Activated naive CD8-positive, alpha-beta T cell treated with anti-CD3 and anti-CD28 coated beads for 36 hours (primary cell): ENCODE measurements at places on chromosomes 2 and 18.

DNA sequence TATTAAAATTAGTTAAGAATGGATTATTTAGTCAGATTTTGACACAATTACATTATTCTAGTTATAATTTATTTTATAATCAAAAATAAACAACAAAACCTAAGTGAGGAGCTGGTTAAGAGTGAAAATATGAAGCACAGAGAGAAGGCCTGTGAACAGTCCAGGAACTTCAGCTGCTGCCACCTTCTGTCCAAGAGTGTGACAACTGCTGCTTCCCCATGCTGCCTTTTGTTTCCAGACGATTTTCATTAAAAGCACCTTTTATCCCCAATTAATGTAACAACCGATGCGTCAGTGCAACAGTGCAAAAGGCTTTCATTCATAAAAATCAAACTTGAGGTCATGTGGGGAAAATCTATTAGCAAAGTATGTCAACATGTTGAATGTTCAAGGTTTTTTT is 363.6 kb downstream of the CTNNA2 start:
- no peak for DNase-seq

DNA sequence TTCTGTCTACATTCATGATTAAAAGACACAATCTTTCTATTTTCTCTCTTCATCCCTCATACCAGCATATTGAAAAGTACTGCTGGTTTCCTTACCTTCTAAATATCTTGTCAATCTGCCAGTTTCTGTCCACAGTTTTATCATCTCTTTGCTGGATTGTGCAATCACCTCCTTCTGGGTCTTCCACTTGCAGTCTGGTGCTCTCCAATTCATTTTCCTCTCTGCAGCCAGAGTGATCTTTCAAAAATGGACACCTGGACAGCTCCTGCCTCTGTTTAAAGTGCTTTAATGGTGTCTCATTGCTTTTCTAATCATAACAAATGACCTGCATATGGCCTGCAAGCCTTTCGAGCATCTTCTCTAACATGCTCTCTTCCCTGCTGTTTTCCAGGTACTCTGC is 94.0 kb downstream of the C1QL2 start:
- DNase-seq: no peak

GRCh38 chr18:47427923-47428637 is 176.6 kb upstream of the SKOR2 start:
- no peak for DNase-seq

DNA sequence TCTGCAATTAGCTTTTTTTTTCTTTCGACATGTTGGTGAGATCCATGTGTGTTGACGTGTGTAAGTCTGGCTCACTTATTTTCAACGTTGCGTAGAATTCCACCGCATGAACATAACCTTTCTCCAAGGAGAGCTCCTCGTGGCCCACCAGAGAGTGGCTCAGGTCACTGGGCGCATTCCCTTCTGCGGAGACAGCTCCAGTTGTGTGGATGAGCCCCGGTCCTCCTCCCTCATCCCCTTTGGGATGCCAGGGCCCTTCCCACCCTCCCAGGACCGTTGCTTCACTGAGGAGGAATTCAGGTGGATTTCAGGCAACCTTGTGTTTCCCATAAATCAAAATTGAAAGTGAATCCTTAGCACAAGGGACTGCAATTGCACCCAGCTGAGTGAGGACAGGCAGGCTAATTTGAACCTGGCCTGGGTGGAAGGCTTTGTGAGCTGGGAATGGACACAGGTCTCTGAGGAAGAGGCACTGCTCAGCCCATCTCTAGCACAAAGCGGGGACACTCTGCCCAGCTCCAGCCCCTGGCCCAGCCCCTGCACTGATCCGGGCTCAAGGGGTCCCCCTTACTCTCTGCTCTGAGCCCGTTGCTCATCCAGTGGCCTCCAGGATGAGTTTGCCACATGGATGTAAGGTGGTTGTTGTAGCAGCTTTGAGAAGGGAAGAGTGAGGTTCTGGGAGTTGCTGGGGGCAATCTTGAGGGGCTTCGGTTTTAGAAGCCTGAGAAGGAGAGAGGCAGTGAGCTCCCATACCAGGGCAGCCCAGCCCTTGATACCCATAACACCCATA is 57.8 kb upstream of the HAAO start:
- no peak for DNase-seq

GRCh38 chr2:120269816-120270215 is 17.2 kb downstream of the RALB start:
- DNase-seq: no peak

- DNase-seq: no peak
These were observed 15.7 kb upstream of the OLA1 start for GRCh38 chr2:174263997-174264396.

DNA sequence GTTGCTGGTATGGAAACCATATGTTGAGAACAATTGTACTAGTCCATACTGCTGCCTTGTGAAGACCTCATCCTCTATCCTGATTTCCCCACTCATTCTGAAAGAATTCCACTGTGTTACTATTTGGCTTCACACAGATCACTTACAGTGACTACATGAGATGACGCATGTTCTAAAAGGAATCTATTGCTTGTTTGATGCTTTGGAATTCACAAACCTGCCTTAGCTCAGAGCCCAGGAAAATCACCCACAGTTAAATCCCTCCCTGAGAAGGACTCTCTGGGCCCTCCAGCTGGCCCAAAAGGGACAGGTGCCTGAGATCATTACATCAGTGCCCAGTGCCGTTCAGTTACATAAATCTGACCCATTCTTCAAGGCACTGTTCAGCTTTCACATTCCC is 45.3 kb downstream of the KLHL29 start:
- no peak for DNase-seq

DNA sequence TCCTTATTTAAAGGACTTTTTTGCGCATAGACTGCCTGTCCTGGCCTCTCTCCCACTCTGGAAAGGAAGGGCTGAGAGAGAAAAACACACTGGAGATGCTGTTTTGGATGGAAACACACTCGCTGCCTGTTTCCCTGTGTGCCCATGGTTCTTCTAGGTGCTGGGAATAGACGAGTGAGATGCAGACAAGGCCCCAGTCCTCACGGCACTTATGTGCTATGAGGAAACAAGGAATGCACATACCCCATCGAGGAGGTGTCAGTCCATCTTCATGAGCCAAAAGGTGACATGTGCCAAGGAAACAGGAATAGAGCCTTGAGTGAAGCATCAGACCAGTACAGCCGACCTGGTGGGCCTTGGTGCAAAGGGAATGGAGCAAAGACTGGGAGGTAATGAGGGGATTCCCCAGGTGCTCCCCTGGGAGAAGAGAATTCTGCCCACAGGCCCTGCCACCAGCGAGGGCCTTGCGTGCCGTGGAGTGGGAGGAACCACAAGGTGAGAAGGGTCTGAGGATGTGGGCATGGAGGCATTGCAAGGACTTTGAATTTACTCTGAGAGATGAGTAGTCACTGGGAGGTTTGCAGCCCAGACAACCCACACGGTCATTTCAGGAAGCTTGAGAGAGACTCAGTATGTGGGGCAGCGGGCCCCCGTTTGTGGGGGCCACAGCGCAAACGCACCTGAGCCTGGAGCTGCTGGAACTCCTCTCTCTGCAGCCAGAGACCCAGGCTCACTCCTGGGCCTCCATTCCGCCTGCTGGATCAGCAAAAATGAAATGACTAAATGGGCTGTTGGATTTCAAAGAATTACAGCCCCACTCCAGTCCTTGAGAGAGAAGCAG is 197.5 kb upstream of the COPS8 start:
- DNase-seq: no peak

- no peak for DNase-seq
These were observed 105.7 kb downstream of the MGAT5 start for GRCh38 chr2:134359367-134360081.

- DNase-seq: no peak
These were observed 54.6 kb downstream of the INHBB start for GRCh38 chr2:120400551-120400950.

DNA sequence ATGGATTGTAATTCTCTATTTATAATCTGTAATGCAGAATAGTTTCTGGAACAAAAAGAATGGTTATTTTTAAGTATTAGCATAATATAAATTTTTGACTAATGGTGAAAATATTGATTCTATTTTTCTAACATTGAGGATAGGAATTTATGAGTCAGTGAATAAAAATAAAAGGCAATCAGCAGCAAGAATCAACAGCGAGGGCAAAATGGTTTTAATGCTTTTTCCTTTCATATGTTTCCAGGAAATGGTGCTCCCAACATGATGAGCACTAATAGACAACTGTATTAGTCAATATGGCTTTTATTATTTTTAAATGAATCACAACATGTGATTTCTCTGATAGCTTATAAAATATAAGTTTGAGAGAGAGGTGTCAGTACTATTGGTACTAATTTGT is 90.7 kb upstream of the TFPI start:
- no peak for DNase-seq

- DNase-seq: no peak
These were observed 75.3 kb upstream of the SIX3 start for GRCh38 chr2:44866152-44866551.

- DNase-seq: no peak
These were observed 81.0 kb downstream of the PRKCE start for GRCh38 chr2:45732436-45732835.

- no peak for DNase-seq
These were observed 61.5 kb downstream of the TNS1 start for GRCh38 chr2:217941339-217941738.

DNA sequence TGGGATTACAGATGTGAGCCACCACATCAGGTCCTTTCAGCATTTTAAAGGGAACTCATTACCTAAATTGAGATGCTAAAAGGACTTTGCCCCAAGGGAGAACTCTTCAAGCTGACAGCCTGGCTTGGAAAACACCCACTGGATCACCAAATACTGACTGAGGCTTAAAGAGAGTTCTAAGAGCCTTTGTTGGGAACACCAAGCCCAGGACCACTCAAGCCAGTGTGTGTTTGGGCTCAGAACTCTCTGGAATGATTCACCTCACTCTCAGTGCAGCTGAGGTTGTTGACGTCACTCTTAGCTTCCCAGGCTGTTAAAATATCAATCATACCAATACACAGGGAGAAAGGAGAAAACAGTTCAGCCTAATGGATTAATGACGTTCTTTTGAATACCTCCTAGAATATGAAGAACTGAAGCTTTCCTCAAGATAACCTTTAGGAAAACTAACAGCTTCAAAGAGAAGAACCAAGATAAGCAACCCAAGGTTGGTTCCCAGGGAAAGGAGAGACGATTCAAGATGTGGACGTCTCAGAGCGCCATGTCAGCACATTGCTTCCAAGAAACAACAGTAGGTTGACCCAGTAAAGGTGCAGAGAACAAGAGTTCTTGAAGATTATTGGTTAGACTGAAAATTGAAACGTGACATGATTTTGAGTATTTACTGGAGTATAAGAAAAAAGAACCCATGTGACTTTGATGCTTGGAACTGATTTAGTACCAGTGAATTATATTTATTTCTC is 48.0 kb upstream of the MGAT4A start:
- no peak for DNase-seq

GRCh38 chr18:9653390-9653789 is 39.0 kb upstream of the PPP4R1 start:
- DNase-seq: no peak

GRCh38 chr2:9629222-9630116 is 1.3 kb downstream of the YWHAQ start:
- DNase-seq: no peak

- DNase-seq: no peak
These were observed 8.2 kb downstream of the DLX2 start for GRCh38 chr2:172094294-172095145.

- peak; percentile 14 for DNase-seq
These were observed 1.9 kb downstream of the ORMDL1 start for GRCh38 chr2:189782221-189782671.

GRCh38 chr2:158403237-158403636 is 53.3 kb downstream of the CCDC148 start:
- no peak for DNase-seq

GRCh38 chr2:196276421-196276820 is 105.0 kb upstream of the STK17B start:
- DNase-seq: no peak

- DNase-seq: no peak
These were observed 8.2 kb downstream of the CDH2 start for GRCh38 chr18:28168725-28169124.

DNA sequence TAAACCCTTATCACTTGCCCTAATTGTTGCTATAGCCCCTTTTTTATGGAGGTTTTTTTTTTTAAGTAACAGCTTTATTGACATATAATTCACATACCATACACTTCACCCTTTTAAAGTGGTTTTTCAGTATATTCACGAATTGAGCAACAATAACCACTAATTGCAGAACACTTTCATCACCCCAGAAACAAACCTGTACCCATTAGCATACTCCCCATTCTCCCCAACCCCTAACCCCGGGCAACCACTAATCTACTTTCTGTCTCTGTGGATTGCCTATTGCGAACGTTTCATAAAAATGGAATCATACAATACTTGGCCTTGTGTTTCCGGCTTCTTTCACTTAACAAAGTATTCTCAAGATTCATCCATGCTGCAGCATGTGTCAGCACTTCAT is 213.6 kb downstream of the ATAD2B start:
- no peak for DNase-seq

DNA sequence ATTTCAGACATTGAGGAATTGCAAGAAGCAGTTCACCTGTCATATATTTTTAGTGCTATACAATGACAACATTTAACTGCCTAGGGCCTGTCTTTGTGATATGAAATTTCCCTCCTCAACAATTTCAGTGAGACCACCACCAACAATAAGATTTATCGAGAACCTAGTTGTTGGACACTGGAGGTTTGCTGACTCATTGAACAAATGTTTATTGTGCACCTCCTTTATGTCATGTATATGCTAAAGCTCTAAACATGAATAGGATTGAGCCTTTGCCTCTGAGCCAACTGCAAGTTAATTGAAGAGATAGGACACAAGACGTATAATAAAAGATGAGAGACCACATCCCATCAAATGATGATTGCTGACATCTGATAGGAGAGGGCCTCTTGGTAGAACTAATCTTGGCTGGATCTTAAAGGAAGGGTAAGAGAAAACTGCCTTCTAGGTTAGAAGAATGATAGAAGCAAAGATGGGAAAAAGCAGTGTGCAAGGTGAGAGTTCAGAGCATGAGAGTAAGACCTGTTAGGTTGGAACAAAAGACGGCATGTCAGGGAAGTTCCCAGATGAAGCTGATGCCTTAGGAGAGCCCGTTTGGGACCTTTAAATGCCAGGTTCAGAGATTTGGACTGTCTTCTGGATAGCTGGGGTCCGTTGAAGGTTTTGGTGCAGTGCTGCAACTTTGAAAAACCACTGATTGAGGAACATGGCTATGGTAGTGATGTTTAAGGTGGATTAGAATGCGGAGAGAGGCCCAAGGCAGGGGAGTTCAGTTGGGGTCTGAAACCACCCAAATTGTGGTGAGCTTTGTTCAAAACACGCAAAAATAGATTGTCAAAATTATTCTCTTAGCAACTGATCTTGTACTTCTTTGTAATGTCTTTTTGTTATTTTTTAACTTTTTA is 133.0 kb upstream of the EML6 start:
- DNase-seq: no peak

GRCh38 chr2:147642765-147643164 is 202.1 kb upstream of the ACVR2A start:
- no peak for DNase-seq

DNA sequence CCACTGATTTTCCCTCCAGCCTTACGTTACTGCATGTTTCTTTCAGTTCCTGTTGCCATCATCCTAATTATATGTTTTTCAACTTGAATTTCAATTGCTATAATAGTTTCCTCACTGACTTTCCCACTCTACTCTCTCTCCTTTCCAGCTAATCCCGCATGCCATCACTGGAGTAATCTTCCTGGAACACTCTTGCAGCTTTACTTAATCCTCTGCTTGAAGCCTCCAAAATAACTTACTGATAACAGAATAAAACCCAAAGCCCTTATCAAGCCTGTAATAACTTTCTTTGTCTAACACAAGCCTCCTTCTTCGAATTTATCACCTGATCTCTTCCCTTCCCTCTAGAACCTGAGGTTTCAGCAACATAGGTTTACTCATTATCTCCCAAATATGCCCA is 237.3 kb downstream of the LTBP1 start:
- no peak for DNase-seq
